ENCODE measurements at places on chromosomes 16 and 17.

GRCh38 chr17:9021158-9021991 lies at the start of gene NTN1:
Gene NTN1 (plus strand): TSS chr17:9021510. CDS start chr17:9022374, 864 bp downstream.
- DNase-seq = no peak

- DNase-seq = no peak
Observed at GRCh38 chr16:86663685-86664521, 85.6 kb downstream of the FOXL1 start.

GRCh38 chr17:7355053-7355452 lies at the start of gene TMEM95:
Gene TMEM95 (plus strand): TSS chr17:7355156. CDS start chr17:7355205, 49 bp downstream.
- no peak for DNase-seq

DNA sequence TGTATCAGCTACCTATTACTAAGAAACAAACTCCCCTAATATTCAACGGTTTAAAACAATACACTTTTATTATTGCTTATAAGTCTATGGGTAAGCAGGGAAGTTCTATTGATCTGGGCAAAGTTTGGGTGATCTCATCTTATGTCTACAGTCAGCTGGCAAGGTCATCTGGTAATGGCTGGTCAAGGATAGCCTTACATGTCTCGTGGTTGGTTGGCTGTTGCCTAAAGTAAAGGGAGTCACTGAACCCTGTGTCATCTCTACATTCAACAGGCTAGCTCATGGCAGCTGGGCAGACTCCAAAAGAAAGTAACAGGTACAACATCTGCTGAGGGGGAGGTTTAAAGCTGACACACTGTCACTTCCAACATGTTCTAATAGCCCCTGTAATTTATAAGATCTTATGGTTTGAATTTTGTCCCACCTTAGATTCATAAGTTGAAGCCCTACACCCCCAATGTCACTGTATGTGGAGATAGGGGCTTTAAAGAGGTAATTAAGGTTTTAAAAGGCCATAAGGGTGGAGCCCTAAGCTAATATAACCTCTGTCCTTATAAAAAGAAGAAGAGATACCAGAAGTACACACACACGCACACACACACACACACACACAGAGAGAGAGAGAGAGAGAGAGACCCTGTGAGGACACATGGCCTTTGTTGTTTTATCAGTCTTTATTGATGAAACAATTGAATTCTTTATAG lies 419.1 kb downstream of the NPIPA8 start:
- no peak for DNase-seq

- DNase-seq = no peak
Observed at GRCh38 chr17:19744492-19744891, 3.6 kb downstream of the ALDH3A1 start.

DNA sequence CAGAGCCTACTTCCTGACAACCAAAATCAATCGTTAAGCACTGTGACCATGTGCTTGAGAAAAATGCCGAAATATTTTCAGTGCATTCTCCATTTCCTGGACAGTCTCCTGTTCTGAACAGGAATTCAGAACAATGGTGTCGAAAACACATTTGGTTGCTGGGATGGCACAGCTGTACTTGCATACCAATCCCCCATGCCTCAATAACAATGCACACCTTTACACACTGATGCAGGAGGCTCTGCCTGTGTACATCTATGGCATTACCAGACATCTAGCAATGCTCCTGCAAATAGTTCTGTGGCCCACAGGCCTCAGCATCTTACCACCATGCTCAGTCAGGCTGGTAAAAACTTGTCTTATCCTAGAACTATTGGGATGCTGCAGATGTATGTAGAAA lies 6.2 kb downstream of the CHTF8 start:
- no peak for DNase-seq

DNA sequence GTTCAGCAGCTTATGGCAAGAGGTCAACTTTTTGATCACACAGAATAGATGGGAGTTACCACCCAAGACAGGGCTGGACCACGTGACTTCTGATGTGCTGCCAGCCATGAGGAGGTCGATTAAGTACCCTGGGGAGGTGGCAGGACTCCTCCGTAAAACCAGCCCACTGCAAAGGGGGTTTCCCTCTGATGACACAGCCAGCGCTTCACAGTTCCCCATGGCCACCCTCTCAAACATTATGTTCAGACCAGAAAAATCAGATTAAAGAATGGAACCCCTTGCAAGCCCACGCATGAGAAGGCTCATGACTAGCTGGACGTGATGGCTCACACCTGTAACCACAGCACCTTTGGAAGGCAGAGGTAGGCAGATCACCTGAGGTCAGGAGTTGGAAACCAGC lies 222.9 kb downstream of the CPPED1 start:
- no peak for DNase-seq

GRCh38 chr16:17193566-17194100 lies 277.1 kb downstream of the XYLT1 start:
- no peak for DNase-seq

DNA sequence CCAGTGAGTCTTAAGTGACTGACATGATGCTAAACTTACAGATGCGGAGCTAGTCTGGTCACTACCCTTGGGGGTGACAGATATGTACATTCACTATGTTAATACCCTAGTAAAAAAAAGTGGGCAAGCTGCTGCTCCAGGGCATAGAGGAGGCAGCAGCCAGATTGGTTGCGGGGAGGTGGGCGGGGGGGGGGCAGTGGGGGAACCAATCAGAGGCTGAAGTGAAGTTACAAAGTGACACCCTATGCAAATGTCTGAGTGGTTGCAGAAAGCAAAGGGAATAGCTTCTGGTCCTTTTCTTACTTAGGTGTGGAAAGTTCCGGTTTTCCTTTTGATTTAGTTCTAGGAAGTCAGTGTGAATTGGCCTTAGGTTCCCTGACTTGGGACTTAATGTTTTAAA lies 12.1 kb downstream of the NDEL1 start:
- DNase-seq = no peak

- DNase-seq = peak; percentile 46
Observed at GRCh38 chr17:27049104-27049784, 244.7 kb upstream of the WSB1 start.

GRCh38 chr17:18988546-18989173 lies 15.9 kb downstream of the FAM83G start:
- DNase-seq = no peak

GRCh38 chr17:38418062-38418692 lies 10.1 kb upstream of the ARHGAP23 start:
- DNase-seq = no peak

- peak; percentile 63 for DNase-seq
Observed at GRCh38 chr17:22138861-22139469, 446.6 kb downstream of the KCNJ18 start.

DNA sequence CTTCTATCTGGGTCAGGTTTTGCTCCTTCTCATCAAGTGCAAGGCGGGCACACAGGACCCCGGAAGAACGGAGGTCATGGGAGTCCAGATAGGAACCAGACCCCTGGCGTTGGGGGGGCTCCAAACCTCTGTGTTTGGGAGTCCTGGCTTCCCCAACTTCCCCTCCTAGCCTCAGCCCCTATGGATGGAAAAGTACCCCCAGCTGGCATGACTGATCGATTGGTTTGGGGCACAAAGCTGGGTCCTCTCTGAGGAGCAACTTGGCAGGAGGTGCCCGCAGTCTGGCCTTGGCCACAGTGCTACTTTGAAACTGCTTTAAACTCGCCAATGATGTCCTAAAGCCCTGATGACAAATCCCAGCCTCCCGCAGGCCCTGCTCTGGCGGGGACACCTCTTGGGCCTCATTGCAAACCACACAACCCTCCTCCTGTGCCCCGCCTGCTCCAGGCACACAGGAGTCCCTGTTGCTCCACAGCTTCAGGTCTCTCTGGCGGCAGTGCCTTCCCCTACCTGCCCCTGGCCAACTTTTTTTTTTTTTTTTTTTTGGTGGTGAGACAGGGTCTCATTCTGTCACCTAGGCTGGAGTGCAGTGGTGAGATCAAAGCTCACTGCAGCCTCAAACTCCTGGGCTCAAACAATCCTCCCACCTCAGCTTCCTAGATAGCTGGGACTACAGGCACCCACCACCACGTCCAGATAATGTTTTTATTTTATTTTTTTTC lies 38.0 kb upstream of the SNN start:
- peak; percentile 67 for DNase-seq

DNA sequence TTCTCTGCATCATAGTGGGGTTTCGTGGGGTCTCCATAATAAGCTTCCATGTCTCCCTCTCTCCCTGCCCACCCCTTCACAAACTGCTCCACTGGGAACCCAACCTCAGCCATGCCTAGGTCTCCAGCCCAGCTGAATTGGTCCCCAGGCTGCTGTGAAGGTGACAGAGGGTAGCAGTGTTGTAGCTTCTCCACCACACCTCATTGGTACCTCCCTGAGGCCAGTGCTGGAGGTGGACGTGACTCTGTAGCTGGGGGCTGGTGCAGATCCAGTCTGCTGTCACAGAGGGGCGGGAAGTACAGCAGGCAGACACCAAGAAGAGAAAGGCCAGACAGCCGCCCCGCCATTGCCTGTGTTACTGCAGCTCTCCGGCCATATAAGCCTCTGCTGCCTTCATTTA lies 82.1 kb downstream of the OR1D5 start:
- no peak for DNase-seq

GRCh38 chr16:69563605-69564580 lies 1.9 kb upstream of the NFAT5 start:
- no peak for DNase-seq

- no peak for DNase-seq
Observed at GRCh38 chr17:57834146-57834741, 15.6 kb downstream of the MRPS23 start.

DNA sequence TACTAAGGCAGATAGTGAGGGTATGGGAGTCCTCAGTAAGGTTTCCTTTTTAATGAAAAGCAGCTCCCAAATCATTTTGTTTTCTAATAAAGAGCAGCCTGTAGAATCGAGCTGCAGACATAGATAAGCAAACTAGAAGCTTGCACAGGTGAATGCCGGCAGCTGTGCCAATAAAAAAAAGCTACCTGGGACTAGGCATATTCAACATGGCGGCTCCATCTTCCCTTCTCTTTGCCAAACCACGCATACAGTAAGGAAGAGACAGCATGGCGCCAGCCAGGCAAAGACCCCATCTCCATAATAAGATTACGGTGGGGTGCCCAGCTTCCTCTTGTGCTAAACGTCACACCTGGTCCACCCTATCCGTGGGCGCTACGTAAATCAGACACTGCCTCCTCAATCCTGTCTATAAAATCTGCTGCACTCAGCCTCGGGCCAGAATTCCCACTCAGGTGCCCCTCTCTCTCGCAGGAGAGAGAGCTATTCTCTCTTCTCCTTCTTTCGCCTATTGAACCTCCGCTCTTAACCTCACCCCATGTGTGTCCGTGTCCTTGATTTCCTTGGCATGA lies 92.7 kb upstream of the FA2H start:
- no peak for DNase-seq

DNA sequence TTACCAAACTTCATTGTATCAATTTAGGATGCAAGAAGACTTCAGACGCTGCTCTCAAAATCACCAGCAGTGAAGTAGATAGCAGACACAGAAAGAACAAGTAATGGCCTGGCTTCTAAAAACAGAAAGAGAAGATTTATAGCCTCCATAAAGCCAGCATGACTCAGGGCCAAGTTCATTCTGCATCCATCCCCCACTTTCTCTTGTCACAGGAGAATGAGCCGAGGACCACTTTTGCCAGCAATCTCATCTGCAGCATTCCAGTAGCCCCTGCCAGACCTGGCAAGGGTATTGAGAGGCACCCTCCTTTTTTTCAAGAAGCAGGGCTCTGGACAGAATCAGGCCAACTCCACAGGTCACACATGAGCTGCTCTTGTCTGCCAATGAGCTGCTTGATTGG lies 355.4 kb upstream of the SOX9 start:
- no peak for DNase-seq

- no peak for DNase-seq
Observed at GRCh38 chr17:73910206-73910605, 266.0 kb upstream of the SDK2 start.

- DNase-seq = no peak
Observed at GRCh38 chr17:83137523-83137922, 58.1 kb downstream of the METRNL start.

DNA sequence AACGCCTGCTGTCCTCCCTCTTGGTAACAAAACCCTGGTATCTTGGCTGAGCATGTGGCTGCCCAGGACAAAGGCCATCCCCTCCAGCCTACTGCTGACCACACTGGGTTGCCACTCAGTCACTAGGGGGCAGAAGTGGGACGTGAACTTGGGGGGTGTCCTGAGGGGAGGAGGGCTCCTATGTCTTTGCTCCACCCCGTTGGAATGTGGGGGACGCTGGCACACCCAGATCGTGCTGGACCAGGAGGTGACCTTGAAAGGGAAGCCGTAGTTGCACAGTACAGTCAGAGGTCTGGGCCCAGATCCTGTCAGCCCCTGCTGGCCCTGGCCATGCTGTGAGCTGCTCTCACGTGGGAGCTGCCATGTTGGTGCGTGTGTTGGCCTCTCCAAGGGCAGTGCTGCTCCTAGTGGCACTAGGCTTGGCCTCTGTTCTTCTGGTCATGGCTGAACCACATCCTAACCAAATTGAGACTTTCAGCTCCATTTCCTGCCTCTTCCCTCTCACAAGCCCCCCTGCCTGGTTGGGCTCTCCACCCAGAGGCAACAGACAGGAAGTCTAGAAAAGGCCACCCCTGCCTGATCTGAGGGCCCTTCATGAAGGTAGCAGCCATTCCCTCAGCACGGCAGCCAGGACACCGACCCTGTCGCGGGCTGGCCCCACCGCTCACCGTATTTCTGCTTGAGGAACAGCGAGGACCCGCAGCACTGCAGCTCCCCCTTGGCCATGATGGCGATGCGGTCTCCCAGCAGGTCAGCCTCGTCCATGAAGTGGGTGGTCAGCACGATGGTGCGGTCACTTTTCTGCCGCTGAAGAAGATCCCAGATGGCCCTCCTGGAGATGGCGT lies 29.0 kb upstream of the RNPS1 start:
- peak; percentile 44 for DNase-seq

DNA sequence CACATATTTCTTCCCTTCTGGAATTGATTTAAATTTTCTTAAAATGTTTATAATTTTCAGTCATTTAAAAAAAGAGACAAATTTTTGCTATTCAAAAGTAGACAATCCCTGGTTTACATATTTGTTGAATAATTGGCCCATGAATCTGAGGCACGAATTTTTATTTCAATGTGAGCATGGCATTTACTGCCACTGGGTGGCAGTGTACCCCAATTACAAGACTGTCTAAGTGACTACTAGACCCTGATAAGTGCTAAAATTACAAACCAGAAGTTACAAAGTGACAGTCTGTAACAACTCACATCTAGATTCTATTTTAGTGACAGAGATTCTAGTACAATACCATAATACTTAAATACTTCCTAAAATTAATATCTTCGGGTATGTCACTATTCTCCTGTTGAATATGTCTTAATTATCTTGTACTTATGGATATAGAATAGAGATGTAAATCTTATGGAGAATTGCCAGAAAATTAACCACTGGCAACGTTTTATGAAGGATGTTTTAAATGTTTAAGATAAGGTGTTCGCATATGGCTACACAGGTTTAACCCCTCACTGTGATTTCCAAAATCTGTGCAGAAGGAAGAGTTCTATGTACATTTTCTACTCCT lies 235.8 kb downstream of the MAP2K4 start:
- DNase-seq = peak; percentile 62

DNA sequence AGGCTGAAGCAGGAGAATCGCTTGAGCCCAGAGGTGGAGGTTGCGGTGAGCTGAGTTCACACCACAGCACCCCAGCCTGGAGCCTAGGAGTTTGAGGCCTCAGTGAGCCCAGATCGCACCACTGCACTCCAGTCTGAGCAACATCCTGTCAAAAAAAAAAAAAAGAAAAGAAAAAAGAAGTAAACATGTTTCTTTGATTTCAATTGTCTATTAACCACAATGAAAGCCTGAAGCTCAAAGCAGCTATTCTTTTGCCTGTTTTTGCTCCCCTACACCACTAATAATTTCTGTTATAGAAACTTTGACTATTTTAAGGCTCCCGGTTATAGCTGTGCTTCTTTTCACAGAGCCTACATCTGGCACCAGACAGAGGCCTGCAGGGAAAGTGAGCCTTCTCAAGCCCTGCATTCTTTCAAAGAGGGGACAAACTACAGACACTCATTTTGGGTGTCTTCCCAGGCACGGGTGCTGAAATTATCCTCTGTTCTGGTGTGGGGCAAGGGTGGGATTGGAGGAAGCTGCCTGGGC lies 14.2 kb upstream of the SLC52A1 start:
- no peak for DNase-seq
